ENCODE measurements at places on chromosomes 12 and 14. TPM values are rescaled to one million over a fixed set of nuclear protein-coding genes. Genes with fewer than 3 reads are reported as not detected.

Gene CSAD
- 3.1 TPM for total RNA-seq

Gene C12orf54
- total RNA-seq, result not detected

Gene NXPH4
- total RNA-seq, result 2.7 TPM

Gene CMTM5
- not detected for total RNA-seq

Gene NAV3
- 13.7 TPM for total RNA-seq

Gene CLEC4E
- total RNA-seq, result 0.26 TPM

Gene CLEC2B
- 1.5 TPM for total RNA-seq

Gene LRP1-AS
- total RNA-seq, result not detected

Gene TESPA1
- total RNA-seq, result not detected

Gene KRT75
- 0.13 TPM for total RNA-seq

Gene RD3L
- total RNA-seq, result not detected

Gene MORN3
- total RNA-seq, result 0.33 TPM

Gene NANOG
- total RNA-seq, result not detected

Gene RNASE7
- not detected for total RNA-seq

Gene TBPL2
- total RNA-seq, result not detected

Gene CCDC197
- total RNA-seq, result not detected

Gene CCDC198
- 3.0 TPM for total RNA-seq

Gene CMKLR1
- total RNA-seq, result not detected

Gene SLC25A29
- total RNA-seq, result 9.2 TPM

Gene ENDOU
- total RNA-seq, result not detected

Gene CAPZA3
- not detected for total RNA-seq

Gene C12orf50
- total RNA-seq, result not detected

Gene SLC8A3
- not detected for total RNA-seq

Gene KITLG
- 11.1 TPM for total RNA-seq

Gene PDE3A
- 3.5 TPM for total RNA-seq

Gene ATF7
- 19.3 TPM for total RNA-seq

Gene KRAS
- total RNA-seq, result 6.6 TPM

Gene HOXC6
- total RNA-seq, result 3.5 TPM

Gene OR4E2
- total RNA-seq, result not detected

Gene KRT6C
- total RNA-seq, result not detected

Gene SLC7A8
- 0.73 TPM for total RNA-seq

Gene DNAH10
- 0.13 TPM for total RNA-seq

Gene RHNO1
- total RNA-seq, result 45.7 TPM

Gene C3AR1
- total RNA-seq, result not detected

Gene FICD
- total RNA-seq, result 2.1 TPM

Measured in A549 treated with ZK216348 at 1 μM for 4 hours (cell line).